ENCODE measurements at places on chromosomes 7 and 10.

DNA sequence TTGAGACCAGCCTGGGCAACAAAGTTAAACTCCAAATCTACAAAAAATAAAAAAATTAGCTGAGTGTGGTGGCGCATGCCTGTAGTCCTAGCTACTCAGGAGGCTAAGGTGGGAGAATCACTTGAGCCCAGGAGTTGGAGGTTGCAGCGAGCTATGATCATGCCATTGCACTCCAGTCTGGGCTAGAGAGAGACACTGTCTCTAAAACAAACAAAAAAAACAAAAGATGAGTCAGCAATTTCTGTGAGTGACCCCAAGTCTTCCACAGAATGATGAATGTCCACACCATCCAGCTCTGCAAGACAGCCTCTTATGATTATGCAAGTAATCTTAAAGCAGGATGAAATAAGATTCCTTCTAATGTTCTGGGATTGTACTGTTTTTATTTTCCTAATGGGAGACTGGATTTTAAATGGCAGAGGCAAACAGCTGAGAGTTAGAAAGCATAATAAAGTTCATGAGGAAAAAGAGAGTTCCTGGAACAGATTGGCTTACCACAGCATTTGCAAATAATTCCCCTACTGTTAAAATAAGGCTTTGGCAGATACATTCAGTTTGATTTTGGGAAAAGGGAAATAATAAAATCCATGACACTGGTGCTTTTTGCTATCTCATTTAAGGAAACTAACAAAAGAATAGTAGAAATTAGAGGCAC is 18.9 kb upstream of the PRKAR2B start:
- no peak for DNase-seq

DNA sequence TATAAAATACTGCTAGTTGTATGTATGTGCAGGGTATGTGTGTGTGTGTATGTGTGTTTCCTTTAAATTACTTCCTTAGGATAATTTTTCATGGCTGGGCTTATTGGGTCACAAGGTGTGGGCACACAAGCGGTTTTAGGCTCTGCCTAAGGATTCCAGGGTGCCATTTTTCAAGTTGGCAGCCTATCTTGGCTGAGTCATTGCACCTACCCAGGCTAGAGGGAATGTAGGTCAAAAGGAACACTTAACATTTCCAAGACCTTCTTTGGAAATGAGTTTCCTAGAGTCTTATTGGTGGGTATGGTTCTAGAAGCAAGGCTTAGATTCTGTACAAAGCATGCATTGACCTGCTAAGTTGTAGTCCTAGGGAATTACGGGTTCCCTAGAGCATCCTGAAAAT is 642.1 kb downstream of the LRMDA start:
- DNase-seq: no peak

- no peak for DNase-seq
Measured at GRCh38 chr10:63887023-63887589, 365.9 kb downstream of the REEP3 start.

DNA sequence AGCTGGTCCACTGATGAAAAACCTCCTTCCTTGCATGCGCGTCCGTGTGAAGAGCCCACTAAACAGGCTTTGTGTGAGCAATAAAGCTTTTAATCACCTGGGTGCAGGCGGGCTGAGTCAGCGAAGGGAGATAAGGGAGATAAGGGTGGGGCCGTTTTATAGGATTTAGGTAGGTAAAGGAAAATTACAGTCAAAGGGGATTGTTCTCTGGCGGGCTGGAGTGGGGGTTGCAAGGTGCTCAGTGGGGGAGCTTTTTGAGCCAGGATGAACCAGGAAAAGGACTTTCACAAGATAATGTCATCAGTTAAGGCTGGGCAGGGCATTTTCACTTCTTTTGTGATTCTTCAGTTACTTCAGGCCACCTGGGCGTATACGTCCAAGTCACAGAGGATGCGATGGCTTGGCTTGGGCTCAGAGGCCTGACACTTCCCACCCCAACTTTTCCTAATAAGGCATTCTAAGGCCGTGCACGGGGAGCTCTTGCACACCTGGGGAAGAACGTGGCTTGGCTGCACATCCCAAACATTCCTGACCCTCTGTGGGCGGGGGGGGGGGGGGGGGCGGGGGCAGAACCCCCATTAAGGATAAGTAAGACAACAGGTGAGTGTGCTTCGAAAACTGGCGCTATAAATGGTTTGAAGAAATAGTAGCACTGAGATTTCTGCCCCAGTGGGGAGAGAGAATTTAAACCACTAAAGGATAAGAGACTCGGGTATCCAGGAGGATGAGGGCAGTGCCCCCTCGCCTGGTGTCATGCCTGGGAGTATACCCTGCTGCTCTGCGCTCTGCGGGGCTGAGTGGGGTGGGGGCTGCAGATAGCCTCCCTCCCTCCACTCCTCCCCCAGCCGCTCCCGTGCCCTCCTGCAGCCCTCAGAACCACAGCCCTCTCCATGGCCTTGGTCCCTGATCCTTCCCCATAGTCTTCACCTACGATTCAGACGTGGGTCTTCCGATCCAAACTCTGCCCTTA is 217.6 kb downstream of the MLLT10 start:
- DNase-seq: peak; percentile 40

DNA sequence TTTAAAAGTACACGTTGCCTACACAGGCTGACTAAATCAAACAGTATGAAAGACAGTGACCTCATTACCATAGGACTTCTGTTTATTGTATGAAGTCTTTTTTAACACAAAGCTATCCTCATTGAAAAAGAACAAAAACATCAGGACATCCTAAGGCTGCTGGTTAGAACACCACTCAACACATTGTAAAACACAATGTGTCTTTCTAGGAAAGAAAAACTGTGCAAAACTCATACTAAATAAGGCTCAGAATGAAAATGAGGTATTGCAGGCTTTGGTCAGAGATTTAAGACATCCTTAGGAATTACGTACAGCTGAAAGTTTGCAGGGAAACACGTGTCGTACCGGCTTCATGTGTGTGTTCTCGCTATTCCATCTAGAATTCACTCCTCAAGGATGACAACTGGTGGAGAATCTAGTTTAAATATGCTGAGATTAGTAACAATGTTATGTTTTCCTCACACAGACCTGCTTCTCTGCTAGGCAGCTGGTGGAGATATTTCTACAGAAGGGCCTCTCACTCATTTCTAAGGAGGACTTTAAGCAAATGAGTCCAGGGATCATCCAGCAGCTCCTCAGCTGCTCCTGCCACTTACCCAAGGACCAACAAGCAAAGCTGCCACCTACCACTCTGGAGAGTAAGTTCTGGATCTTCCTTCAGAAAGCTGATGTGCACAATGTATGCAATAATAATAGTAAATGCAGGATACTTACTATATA is 29.3 kb downstream of the SLC39A12 start:
- no peak for DNase-seq

DNA sequence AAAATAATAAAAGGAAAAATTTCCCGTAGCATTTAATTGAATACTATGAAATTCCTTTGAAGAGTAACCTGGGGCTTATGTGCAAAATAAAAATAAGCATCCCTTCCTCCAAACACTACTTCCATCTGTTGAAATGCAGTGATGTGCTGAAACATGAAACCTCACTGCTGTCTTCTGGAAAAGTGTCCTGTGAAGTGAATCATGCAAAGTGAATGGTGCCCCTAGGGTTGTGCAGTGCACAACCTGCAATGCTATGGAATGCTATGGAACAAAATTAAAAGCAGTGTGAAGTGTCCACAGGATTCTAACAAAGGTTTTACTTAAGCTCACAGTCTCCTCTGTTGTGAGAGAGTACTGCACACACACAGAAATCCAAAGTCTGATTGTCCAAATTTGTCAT is 480.9 kb downstream of the ETV1 start:
- no peak for DNase-seq

- DNase-seq: no peak
Measured at GRCh38 chr10:99676895-99677294, 17.6 kb downstream of the ENTPD7 start.

DNA sequence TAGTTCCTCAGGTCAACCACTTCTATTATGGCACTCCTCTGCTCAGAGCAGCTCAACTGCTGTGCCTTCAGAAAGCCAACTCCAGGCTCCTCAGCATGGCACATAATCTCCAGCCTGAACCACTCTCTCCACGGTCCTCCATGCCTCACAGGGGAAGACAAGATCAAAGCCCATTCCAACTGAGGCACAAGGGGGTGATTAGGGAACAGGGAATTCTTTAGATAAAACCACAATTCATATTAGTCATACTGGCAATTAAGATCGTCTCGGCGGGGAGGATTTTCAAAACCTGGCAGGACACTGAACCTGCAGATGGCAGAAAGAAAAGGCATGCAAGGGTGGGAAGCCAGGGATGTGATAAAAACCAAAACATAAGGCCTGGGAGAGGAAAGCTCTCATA is 361.6 kb downstream of the FGFR2 start:
- no peak for DNase-seq

DNA sequence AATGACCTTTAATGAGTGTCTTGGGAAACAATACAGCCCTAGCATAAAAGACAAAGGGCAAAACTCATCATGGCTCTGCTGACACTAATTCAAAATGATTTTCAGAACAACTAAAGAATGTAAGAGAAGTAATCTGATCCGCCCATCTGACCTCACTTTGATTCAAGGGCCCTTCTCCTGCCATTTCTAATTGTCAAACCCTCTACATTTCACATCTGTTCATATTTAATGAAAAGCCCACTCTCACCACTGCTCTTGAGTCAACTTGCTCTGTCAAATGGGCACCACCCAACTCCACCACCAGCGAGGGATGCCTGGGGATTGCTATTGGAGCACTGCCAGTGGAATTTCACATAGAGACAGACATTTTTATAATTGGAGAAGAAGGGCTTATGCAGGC is 639.2 kb downstream of the KCNMA1 start:
- DNase-seq: no peak

- DNase-seq: no peak
Measured at GRCh38 chr10:121655254-121656144, 57.3 kb upstream of the FGFR2 start.

DNA sequence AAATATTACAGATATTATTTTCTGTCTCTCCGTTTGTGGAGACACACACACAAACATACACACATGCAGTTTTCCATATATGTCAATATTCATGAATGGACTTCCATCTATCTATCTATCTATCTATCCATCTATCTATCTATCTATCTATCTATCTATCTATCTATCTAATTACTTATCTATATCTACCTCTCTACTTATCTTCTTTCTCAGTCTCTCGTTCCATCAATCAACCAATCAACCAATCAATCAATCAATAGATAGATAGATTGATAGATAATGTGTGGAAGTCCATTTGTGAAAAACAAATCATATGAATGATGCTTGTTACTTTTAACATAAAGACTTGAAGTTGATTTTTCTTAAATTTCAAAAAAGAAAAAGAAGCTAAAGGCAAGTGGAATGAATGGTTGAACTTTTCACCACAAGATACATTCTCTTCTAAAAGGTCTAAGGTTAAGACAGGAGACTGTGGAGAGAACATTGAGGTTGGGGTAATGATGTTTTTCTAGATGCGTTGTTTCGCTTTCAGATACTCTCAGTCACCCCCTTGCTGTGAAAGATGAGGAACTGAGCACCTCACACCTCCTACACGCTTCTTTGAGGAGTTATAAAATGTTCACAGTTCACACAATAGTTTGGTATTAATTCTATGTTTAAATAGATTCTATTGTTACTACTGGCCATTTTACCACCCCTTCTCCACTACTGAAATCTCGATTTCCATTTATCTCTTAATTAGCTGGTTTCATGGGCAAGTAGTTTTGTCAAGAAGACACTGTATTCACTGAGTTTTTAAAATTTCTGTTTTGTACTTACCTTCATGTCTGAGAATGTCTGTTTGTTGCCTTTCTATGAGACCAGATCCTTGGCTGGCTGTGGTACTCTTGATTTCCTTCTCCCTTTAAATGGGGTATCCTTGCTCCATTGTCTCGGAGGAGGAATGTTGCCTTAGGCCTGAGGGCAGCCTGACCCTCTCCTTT is 114.1 kb downstream of the EMX2 start:
- DNase-seq: no peak

DNA sequence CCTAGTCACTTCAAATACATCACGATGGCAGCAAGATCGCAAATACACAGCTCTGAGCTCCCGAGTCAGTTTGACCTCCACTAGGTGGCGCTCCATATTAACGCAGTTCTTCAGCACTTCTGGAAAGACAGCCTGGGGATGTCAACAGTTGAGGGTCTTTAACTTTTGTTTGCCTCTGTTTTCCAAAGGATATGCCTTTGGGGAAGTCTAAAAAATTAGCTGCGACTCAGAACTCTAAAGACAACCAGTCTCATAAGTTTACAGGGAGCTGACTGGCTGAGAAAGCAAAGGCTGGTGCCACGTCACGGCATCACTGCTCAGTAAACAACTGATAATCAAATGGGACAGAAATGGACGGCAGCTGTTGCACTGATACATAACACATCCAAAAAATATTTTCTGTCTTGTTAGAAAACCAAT is 458.8 kb downstream of the SORCS1 start:
- no peak for DNase-seq

GRCh38 chr10:77981281-77981680 is 48.0 kb downstream of the POLR3A start:
- no peak for DNase-seq

DNA sequence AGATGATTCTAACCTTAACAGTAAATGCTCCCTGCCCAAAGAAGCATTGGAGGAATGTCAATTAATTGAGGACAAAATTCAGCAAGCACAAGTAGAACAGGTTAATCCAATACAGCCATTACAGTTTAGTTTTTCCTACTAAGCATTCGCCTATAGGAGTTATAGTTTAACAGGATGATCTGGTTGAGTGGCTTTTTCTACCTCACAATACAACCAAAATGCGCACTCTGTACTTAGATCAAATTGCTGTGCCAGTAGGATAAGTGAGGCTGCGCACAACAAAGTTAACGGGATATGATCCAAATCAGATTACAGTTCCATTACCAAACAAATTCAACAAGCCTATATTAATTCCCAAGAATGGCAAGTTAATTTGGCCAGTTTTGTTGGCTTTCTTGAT is 117.1 kb upstream of the TRIM24 start:
- DNase-seq: no peak

DNA sequence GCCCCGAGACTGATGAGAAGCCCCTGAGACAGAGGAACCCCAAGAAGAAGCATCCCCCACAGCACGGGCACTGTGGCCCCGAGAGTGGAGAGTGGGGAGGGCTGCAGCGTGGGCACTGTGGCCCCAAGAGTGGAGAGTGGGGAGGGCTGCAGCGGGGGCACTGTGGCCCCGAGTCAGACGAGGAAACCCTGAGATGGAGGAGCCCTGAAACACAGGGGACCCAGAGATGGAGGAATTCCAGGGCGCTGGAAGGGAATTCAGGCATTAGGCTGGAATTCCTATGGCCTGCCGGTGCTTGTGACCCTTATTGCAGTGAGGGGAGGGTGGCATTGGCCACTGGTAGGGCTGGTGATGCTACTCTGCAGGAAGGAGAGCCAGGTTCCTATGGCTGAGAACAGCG is 168.6 kb upstream of the SHH start:
- DNase-seq: no peak

DNA sequence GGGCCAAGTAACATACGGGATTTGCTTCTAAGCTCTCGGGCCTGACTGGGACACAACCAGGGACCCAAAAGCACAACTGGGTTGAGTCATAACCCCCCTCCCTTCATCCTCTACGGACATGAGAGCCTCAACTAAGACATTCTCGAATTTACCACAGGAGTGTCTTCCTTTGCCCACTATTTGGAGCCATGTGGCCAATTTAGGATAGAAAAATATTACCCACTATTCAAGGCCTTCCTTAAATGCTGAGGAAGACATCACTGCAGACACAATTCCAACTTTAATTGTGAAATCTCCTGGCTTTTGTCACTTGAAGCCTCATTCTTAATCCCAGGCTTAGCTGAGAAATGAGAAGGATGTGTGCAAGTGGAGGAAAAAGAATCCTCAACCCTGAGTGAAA is 11.8 kb downstream of the CTBP2 start:
- no peak for DNase-seq
